Tibial nerve (tissue), 4 donors: ENCODE measurements at places on chromosomes 2 and 18. TPM values are rescaled to one million over a fixed set of nuclear protein-coding genes. Genes with fewer than 3 reads are reported as not detected.

GRCh38 chr2:17030047-17030446 lies 364.4 kb upstream of the CYRIA start:
- no peak for DNase-seq
- H3K27ac ChIP-seq, result no peak overlapping the region
- H3K27me3 ChIP-seq, result no peaks in the 10 kb centered on the region

GRCh38 chr2:69926849-69927515 lies 12.1 kb downstream of the MXD1 start:
- H3K27me3 ChIP-seq, result no peaks in the 10 kb centered on the region
- H3K27ac ChIP-seq, result no peak overlapping the region
- no peak for DNase-seq
- no peak overlapping the region for H3K4me3 ChIP-seq
- peaks cover 22% of the 10 kb centered on the region for H3K4me1 ChIP-seq

MRPS5 gene
- 56.8 TPM for total RNA-seq

THAP4 gene
- total RNA-seq, result 35.7 TPM

KANSL3 gene
- total RNA-seq, result 55.7 TPM

GBX2 gene
- total RNA-seq, result not detected

RMDN2 gene
- 14.4 TPM for total RNA-seq
